ENCODE measurements at places on chromosomes 7 and 10.

DNA sequence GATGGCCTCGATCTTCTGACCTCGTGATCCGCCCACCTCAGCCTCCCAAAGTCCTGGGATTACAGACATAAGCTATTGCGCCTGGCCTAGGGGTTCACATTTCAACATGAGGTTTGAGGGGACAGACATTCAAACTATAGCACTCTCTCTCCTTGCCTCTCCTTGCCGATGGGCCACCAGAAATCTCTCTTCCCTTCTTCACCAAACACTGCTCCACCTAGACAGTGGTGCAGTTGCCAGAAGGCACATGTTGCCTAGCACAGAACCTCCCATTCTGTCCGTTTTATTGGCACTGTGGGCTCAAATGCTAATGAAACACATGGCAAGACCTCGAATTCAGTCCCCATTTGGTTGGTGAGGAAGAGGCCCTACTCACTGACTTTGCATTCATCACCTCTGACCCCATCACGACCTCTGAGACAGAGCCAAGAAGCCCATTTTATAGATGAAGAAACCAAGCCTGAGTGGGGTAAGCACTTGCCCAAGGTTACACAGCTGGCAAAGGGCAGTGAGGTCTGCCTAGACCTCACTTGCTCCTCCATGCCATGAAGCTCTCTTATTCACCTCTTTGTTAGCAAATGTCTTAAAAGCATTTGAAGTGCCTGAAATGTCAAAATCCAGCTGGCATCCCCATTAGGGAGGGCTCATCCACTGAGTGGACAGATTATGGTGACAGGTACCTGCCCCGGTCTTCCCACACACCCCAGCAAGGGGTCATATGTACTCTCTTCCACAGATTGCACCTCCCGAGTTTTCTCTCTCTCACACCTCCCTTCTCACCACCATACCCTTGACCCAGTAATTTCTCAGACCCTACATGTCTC, 34.0 kb downstream of the GPRIN2 start:
- DNase-seq, result no peak

GRCh38 chr7:132500727-132501440, 75.4 kb downstream of the PLXNA4 start:
- DNase-seq, result no peak

DNA sequence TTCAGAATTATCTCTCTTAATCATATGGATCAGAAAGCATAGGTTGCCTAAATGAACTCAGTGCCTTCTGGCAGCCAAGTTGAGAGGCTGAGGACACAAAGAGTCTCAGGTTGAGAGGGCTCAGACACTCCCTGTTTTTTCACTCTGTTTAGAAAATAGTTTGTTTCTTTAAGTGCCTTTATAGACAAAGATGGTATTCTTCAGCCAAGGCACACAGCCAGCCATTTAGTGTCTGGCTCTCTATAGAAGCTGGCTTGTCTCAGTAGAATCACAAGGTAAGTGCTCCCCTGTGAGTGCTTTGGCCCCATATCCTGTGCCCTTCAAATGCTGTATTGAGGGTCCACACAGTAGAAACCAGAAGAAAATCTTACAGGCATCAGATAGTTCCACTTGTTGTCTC, 3.6 kb downstream of the GPR158 start:
- no peak for DNase-seq

GRCh38 chr10:85986777-85987176, 379.8 kb downstream of the GRID1 start:
- DNase-seq, result no peak

DNA sequence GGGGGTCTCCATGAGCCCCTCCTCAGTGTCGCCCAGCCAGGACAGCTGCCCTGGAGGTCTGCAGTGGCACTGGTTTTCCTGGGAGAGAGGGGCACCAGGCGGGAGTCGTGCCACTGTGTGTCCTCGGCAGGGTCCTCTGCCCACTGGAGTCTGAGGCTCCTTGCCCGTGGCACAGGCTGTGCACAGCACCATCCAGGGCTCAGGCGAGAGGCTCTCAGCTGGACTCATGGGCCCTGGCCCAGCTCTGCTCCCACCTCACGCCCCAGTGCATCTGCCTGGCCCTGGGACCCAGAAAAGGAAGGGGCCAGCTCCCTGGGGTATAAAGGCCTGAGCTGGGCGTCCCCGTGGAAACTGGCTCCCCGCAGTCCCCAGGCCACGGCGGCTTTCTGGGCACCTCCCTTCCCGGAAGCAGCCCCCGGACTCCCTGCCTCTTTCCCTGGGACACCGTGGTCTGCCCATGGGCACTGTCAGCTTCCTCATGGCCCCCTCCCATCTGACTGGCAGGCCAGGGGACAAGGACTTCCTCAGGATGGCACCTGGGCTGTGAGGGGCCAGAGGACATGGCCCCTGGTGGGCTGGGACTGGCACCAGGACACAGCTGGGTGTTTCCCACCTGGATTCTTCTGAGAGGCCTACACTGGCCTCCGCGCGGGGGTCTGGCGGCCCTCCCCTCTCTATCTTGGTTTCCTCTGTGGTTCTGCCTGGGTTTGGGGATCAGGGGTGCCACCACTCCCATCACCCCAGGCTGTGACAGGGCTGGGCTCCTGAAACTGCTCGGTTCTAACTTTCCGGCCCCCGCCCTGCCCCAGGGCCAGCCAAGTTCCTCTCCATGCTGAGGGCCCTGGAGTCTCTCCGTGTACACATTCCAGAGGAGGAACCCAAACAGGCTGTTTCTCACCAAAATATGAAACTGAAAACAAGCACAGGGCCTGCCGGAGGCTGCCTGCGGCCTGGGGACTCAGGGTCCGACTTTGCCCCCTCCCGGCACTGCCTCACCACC, 5.5 kb downstream of the FOXL3 start:
- no peak for DNase-seq

DNA sequence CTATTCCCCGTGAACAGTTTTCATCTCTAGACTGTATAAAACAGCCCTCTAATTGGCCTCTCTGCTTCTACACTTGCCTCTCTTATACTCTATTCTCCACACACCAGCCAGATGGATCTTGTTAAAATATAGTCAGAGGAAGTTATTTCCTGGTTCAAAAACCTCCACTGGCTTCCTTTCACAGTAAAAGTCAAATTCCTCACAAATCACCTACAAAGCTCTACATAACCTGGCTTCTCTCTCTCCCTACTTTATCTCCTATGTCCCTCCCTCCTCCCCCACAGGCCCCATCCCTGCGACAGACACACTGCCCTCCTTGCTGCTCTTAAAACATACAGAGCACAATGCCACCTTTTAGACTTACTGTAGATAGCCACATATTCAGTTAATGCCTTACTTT, 60.1 kb downstream of the TPK1 start:
- no peak for DNase-seq

GRCh38 chr7:13099154-13099795, 411.8 kb downstream of the ARL4A start:
- DNase-seq, result no peak

DNA sequence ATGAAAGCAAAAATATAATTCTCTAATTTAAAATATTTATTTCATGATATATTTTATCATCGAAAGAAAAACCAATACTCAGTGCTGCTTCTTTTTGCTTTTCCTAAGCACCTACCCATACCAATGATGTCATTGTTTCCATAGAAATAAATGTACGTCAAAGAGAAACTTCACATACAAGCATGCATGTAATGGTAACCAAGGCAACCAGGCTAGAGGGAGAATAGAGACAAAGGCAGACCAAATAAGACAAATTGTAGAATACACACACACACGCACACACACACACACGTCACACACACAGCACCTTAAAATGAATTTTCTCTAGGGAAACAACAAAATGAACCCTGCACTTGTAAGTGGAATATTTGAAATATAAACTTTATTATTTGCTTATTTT, 75.5 kb downstream of the MACC1 start:
- no peak for DNase-seq

- no peak for DNase-seq
These were observed 44.0 kb downstream of the ADK start for GRCh38 chr10:74194999-74195398.

DNA sequence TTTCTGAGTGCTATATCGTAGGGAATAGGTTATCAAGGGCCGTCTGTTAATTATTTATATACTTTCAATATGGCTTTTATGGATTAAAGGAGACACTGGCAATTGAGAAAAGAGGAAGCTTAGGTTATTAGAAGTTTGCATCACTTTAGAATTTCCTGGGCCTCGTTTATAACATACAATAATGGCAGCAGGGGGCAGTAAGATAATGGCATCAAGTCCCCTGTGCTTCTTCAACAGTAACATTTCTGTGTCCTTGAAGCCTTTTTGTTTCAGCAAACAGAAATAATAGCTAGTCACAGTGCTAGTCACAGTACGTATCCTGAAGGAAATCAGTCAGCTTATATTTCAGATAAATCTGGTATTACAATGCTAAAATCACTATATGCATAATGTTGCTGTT, 41.9 kb downstream of the SPAM1 start:
- no peak for DNase-seq

DNA sequence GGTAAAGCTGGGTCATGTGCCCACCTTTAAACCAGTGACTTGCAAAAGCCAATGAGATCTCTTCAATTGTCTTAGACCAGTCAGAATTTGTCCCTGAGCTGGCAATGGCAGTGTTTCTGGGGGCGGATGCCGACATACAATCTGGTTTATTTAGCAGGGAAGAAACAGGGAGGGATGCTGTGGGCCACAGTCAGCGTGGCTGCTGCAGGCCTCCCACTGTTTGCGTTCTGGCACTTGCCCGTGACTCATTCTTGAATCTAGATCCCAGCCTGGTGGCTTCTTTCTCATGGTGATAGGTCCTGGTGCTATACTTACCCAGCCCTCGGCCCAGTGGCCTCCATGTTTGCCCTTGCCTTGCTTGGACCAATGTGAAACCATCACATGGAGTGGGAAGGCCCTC, 3.1 kb upstream of the CPA1 start:
- DNase-seq, result no peak

- no peak for DNase-seq
These were observed 199.0 kb downstream of the KIAA1217 start for GRCh38 chr10:24407928-24408327.

- no peak for DNase-seq
These were observed 196.6 kb downstream of the ARL4A start for GRCh38 chr7:12884033-12884432.

GRCh38 chr10:93420944-93421825, 60.9 kb downstream of the MYOF start:
- no peak for DNase-seq

- DNase-seq, result no peak
These were observed 148.4 kb upstream of the HDAC9 start for GRCh38 chr7:18347170-18347569.

DNA sequence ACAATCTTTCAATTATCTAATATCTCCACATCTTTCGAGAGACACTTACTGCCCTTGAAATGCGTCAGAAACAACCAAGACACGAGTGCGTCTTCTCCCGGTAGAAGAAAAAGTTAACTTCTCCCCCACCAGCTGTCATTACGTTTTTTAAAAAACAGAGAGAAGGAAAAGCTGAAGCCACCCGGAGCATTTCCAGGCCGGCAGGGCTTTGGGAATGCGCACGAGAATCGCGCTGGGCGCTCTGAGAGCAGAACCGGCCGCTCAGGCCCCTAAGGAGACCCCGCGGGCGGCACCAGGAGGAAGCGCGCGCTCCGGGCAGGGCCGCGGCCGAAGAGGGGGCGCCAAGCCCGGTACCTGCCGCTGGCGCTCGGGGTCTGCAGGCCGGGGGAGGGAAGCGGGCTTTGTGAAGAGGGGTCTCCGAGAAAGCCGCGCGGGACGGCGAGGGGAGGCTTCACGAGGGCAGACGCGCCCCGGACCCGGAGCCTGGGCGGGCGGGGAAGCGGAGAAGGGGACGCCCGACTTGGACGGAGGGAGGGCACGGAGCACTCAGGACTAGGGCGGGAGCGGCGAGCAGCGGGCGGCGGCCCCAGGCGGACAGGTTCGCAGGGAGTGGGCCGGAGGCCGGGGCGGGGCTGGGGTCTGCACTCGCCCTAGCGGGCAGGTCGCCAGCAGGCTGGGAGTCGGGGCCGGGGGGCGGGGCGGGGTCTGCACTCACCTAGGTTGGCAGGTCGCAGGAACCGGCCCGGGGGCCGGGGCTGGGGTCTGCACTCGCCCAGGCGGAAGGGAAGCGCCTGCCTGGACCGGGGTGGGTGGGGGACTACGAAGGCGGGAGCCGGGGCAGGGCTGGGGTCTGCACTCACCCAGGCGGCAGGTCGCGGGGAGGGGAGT, 932 bp downstream of the ESYT2 start:
- DNase-seq, result peak; percentile 27

- DNase-seq, result no peak
These were observed 73.9 kb upstream of the ARMC3 start for GRCh38 chr10:22853906-22854447.

DNA sequence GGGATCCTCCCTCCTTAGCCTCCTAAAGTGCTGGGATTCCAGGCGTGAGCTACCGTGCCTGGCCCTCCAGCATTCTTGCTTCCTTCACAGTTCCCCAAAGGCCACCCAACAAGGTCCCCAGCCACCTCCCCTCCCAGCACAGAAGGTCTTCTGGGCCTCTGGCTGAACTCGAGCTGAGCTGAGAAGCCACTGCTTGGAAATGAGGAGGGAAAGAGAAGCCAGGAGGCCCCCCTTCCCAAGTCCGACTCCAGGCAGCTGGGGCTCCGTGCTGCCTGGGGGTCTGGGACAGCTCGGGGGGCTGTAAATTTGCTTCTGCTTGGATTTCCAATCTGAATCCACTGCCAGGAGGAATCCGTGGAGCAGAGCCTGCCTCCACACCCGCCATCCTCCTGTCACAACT, 5.5 kb upstream of the EPO start:
- DNase-seq, result no peak

- DNase-seq, result no peak
These were observed 101.1 kb downstream of the GPR85 start for GRCh38 chr7:112985377-112985987.

- peak; percentile 41 for DNase-seq
These were observed at the start of gene AGK for GRCh38 chr7:141551094-141551781. TSS of gene AGK (plus strand) at chr7:141551410. CDS start at chr7:141555467, 4,057 bp downstream.

DNA sequence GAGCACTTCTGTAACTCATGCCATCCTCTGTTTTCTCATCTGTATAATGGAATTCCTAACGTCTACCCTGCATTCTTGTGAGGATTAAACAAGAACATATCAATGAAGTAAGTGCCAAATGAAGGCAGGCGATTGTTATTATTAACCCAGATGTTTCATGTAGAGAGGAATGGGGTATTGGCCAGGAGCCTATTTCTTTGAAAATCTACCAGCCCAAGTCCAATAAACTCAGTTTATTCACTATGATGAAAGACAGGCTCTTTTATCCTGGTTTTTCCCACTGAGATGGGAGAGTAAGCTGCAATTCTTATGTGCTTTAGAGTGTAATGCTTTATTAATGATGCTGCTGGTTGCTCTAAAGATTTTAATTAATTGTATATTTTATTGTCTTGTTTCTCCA, 9.6 kb downstream of the CTTNBP2 start:
- no peak for DNase-seq

GRCh38 chr10:108684431-108684830, 1238.9 kb downstream of the XPNPEP1 start:
- DNase-seq, result no peak

DNA sequence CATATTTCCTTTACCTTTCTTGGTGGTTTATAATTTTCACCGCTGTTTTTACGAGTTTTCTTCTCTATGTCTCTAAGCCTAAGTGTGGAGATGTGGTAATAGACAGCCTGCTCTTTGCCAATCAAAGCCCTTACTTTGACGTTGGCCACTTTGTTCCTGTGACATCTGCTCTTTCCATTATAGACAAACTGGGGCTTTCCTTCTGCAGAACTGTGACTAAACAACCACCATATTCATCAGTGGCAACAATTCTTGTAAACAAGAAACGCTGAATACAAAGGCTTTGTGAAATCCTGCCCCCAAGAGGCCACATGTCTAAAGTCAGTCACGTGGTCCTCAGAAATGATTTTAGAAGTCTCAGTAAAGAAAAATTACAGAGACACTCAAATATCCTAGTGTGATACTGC, 59.6 kb upstream of the CAPZA2 start:
- no peak for DNase-seq

All from prostate gland (tissue), 2 donors.